ENCODE measurements at places on chromosomes 16 and 17.

DNA sequence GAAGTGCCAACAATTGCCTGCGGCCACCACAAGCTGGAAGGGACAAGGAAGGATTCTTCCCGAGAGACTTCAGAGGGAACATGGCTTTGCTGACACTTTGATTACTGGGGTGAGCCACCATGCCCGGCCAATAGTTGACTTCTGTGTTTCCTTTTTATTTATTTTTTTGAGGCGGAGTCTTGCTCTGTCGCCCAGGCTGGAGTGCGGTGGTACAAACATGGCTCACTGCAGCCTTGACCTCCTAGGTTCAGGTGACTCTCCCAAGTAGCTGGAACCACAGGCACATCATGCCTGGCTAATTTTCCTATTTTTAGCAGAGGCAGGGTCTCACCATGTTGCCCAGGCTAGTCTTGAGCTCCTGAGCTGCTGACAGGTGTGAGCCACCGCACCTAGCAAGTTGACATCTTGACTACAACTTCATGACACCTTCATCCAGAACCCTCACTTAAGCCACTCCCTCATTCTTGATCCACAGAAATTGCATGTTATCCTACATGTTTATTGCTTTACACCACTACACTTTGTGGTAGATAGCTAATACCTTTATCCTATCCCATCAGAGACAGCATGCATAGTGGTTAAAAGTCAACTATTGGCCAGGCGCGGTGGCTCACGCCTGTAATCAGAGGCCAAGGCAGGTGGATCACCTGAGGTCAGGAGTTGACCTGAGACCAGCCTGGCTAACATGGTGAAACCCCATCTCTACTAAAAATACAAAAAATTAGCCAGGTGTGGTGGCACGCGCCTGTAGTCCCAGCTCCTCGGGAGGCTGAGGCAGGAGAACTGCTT, 16.1 kb upstream of the GPRC5C start:
- DNase-seq: no peak

DNA sequence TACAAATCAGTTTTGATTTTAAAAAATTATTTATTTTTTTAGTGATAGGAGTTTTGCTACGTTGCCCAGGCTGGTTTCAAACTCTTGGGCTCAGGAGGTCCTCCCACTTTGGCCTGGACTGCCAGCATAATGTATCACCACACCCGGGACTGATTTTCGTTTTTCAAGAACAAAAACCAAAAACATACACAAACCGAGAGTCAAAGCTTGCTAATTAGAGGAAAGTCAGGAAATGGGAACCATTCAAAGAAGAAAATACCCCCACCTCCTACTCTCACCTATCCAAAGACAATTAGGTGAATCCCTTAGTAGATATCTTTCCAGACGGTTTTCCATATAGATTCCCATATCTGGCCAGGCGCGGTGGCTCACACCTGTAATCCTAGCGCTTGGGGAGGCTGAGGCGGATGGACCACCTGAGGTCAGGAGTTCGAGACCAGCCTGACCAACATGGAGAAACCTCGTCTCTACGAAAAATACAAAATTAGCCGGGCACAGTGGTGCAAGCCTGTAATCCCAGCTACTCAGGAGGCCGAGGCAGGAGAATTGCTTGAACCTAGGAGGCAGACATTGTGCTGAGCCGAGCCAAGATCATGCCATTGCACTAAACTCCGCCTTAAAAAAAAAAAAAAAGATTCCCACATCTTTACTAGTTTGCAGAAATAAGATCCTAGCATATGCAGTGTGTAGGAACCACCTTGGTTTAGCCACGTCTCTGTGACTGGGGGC, 883 bp upstream of the SPN start:
- DNase-seq: no peak

GRCh38 chr17:38601539-38602351, 4.0 kb downstream of the SRCIN1 start:
- no peak for DNase-seq

DNA sequence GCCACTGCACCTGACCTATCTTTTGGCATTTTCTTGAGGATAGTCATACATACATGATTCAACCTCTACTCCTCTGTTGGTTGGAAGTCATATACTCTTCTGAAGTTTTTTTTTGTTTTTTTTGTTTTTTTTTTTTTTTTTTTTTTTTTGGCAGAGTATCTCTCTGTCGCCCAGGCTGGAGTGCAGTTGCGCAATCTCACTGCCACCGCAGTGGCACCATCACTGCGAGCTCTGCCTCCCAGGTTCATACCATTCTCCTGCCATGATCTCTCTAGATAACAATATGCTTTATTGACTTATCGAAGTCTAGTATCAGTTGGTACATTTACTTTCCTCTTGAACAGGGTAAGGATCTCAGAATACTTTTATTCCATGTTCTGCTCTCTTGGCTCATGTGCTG, 224.2 kb upstream of the WSCD1 start:
- no peak for DNase-seq

DNA sequence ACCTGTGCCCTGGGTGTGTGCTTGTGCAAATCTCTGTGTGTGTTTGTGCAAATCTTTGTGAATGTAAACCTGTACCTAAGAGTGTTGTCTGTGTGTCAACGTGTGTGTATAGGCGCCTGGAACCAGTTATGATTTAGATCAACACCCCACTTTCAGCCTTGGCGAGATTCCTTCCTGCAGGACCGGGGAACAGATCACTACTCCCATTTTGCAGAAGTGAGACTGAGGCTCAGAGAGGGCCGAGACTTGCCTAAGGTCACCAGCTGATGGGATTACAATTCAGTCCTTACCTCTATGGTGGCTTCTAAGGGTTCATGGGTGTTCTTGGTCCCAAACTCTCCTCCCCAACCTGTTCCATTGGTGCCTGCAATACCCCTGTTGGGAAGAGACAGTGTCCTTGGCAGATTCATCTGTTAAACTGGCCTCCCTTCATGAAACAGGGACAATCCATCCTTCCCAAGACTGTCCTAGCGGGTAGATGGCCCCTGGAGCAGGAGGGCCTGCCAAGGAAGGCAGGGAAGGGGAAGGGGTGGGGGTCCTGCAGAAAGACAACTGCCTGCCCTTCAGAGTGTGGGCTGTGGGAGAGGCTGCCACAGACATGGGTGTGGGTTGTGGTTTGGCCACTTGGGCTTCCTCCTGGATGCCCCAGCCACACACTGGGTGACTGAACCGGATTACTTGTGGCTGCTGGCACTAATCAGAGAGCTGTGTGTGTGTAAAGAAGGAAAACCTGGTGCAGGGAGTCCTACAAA, 6.9 kb upstream of the MAPK7 start:
- DNase-seq: no peak

DNA sequence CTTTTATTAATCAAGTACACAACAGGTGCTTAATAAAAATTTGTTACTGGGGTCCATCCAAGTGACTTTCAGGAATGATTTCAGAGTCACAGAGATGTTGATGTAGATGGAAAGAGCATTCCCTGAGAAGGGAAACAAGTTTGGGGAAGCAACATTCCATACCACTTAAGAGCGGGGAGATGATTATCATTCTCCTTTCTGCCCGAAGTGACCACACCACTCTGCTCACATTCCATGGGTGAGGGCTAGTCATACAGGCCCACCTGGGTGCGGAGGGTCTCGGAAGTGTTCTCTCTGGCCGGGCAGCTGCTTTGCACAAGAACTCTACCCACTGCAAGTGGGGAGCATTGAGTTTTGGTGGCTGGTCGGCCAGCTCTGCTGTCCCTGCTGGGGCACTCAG, 231.4 kb downstream of the SNX29 start:
- no peak for DNase-seq

GRCh38 chr16:64012166-64012565, 1109.7 kb downstream of the CDH11 start:
- no peak for DNase-seq

GRCh38 chr17:35154196-35155165, 6.9 kb downstream of the UNC45B start:
- no peak for DNase-seq

- DNase-seq: no peak
Observed at GRCh38 chr17:41486809-41487530, 2.7 kb downstream of the KRT36 start.

DNA sequence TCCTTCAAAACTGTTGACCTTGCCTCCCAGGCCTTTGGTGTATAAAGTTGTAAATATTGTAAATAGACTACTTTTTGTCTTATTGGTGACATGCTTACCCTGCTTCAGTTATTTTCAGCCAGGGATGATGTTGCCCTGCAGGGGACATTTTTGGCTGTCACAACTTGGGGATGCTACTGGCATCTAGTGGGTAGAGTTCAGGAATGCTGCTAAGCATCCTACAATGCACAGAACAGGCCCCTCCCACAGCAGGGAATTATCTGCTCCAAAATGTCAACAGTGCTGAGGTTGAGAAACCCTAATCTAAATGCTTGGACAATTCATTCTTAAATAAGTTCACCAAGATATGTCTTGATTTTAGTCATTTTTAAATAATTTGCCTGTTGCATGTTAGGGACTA, 459.8 kb downstream of the PMP22 start:
- DNase-seq: peak; percentile 18

GRCh38 chr17:60629120-60629519, 29.1 kb downstream of the PPM1D start:
- DNase-seq: no peak

DNA sequence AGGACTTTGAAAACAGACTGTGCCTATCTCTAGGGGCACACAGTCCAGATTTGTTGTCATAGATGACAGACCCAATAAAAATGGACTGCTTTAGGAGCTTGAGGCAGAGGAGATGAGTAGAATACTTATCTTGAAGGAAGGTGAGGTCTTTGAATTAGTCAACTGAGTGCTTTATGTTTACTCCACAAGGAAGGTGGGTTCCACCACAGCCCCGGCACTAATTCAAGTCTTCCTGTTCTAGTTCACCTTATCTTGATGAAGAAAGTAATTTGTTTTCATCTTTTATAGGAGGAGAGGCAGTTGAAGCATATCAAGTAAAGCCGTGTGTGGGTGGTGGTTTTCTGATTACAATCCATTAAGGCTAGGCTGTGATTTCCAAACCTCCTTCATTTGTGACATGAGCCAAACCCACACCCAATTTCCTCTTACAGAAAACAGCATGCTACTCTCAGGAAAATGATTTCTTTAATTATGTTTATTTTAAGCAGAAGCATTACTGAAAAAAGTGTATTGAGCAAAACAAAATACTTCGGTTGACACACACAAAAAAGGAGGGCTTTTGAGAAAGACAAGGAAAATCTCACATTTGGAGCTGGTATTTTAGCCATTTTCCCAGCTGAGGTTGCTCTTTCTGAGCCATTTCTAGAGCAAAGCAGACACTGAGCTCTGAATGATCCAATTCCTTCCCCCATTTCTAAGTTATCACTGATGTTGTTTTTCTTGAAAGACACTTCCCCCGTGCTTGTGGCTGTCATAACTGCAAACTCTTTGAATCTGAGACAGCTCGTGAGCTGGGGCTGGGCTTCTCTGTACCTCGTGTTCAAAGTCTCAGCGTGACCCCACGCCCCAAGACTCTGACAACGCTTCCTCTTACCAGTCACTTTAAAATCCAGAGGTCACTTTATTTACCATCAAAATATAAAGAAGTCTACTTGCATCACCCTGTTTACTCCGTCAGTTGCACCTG, 35.4 kb downstream of the CDRT15 start:
- DNase-seq: peak; percentile 48

- no peak for DNase-seq
Observed at GRCh38 chr17:2198927-2199326, 104.7 kb downstream of the SMG6 start.

GRCh38 chr17:40912486-40913210, 24.8 kb downstream of the KRT23 start:
- DNase-seq: no peak

GRCh38 chr17:18965530-18966236, 13.7 kb downstream of the SLC5A10 start:
- no peak for DNase-seq

- no peak for DNase-seq
Observed at GRCh38 chr17:66474806-66475497, 172.5 kb downstream of the PRKCA start.

GRCh38 chr16:4914528-4915225, 22.3 kb downstream of the PPL start:
- no peak for DNase-seq

- no peak for DNase-seq
Observed at GRCh38 chr17:51803161-51803560, 355.4 kb downstream of the CA10 start.

GRCh38 chr17:47203984-47204721, 5.0 kb upstream of the MYL4 start:
- DNase-seq: peak; percentile 27

- no peak for DNase-seq
Observed at GRCh38 chr17:76135810-76136188, 5.2 kb downstream of the FOXJ1 start.

DNA sequence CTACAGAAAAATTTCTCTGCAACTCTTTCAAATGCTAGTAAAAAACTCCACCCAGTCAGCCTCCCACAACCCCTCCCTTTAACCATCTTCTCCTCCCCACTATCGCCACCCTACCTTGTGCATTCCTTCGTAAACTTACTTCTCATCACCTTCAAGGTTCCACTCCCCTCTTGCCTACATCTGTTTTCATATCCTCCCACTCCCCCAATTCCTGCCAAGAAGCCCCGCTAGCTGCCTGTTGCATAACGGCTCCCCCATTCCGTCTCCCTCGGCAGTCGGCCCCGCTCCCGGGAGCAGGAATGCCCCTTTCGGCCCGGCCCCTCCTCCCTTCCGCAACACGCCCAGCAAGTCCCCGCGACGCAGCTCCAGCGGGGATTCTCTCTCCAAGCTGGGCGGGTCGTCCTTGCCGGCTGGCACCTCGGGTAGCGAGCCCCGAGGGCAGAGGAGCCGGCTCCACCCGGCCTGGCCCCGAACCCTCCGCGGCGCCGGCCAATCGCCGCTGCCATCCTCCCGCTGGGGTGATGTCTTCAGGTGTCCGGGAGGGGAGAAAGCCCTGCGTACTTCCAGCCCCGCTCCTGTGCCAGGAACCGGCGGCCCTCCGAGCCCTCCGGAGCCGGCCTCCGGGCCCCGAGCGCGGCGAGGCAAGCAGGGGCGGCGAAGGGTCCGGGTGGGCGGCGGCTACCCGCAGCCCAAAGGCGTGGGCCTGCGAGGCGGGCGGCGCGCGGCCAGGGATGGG, 1.5 kb downstream of the PHLPP2 start:
- peak; percentile 73 for DNase-seq

- no peak for DNase-seq
Observed at GRCh38 chr16:31199430-31200041, 3.0 kb downstream of the PYCARD start.

DNA sequence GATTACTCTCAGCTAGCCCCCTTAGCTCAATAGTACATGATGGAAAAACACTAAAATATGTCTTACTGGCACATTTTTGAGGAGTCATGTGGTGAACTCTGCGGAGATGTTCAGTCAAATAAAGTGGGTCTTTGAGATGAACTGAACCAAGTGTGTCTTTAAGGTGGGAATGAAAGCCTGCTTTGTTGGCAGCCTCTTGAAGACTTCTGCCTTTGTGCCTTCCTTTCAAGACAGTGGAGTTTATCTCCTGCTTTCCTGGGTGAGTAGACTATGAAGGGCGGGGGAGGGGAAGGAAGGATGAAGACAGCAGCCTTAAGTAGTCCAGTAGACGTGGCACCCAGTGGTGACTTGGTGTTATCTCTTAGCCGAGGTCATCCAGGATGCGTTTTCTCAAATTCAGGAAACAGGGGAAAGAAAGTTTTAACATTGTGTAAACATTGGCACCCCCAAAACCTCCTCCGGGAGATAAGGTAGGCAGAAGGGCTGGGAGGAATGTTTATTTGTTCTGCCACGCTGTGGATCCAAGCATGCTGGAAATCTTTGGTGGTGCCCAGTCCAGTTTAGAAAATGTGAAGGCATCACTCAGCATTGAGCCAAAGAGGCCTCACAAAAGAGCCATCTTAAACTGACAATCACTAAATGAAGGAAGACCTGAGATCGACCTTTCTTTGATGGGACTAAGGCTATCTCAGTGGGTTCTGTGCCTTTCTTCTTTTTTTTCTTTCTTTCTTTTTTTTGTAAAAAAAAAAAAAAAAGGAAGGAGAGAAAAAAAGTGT, 220.6 kb downstream of the FTO start:
- no peak for DNase-seq

- no peak for DNase-seq
Observed at GRCh38 chr17:76281573-76282371, 16.6 kb downstream of the UBALD2 start.

All from fibroblast of gingiva (primary cell).